ENCODE measurements at places on chromosomes 11 and 22. TPM values are rescaled to one million over a fixed set of nuclear protein-coding genes. Genes with fewer than 3 reads are reported as not detected.

TPBGL gene
- 1.7 TPM for total RNA-seq

OR8A1 gene
- not detected for total RNA-seq

VSIG10L2 gene
- 28.2 TPM for total RNA-seq

OR8J1 gene
- total RNA-seq = not detected

APOL6 gene
- total RNA-seq = 11.5 TPM

DNA sequence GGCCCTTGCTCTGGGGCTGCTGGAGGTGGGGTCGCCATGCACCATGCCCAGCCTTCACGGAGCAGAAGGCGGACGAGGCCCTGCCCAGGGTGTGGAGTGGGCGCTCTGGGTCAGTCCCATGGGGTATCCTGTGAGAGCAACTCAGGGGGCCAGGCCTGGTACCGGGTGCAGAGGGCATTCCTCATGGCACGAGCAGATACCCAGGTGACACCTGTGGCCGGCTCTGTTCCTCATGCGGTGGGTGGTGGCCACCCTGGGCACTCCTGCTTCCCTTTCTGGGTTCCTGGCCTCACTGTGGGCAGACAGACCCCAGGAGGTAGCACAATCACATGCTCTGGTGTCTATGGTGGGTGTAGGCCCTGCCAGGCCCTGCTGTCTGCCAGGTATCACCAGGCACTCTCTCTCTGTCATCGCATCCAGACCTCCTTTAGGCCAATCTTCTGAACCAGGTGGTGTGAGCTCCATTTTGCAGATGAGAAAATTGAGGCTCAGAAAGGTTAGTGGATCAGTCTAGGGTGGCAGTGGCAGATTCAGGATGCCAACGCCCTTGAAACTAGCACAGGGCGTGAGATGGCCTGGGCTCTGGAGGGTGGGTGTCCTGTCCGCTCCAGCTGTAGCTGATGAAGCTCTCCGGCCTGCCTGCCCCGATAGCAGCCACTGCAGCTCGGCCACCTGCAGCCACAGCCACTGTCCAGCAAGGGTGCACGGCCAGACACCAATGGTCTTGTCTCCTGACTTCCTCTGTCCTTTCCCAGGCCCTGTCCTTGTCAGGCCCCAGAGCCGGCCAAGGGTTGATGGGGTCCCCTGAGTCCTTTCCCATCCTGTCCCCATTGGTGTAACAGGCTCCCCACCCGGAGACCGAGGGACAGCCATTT, 15.1 kb downstream of the DGKZ start:
- no peak for DNase-seq

GRCh38 chr11:63847363-63847762, 8.5 kb downstream of the MARK2 start:
- DNase-seq = no peak

DNA sequence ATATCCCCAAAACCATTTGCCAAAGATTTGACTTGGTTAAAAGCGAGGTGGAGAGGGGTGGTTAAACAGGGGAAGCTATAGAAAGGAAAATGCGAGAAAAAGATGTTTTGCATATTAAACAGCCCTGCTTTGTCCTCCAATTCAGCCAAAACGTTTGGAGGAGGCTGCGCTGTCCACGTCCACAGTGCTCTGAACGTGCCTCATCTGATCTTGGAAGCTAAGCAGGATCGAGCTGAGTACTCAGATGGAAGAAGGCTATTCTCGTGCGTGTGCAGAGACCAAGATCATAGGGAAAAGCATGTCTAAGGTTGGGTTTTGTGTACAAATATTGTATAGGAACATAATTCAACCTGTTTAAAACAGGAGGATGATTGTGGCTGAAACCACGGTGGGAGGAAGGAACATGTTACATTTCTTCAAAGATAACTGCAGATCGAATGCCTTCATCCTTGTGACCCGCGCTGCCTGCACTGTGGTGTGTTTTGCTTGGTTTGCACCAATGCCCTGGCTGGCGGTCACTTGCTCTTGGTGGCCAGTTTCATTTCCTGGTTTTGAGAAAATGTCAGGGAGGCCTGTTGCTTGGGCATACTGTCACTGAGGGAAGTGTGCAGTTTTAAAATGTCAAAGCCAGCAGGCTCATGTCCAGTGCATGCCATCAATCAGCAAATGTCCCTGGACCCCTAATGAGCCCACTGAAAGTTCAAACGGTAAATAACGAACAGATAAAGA, 40.4 kb downstream of the FLI1 start:
- DNase-seq = no peak

GRCh38 chr11:2742201-2742600, 42.4 kb upstream of the KCNQ1OT1 start:
- no peak for DNase-seq

- DNase-seq = no peak
These were observed 55.5 kb downstream of the FAM76B start for GRCh38 chr11:95734009-95734572.

- DNase-seq = no peak
These were observed 179.2 kb upstream of the ZC3H12C start for GRCh38 chr11:109914038-109914437.
